ENCODE measurements at places on chromosomes 12 and 14. TPM values are rescaled to one million over a fixed set of nuclear protein-coding genes. Genes with fewer than 3 reads are reported as not detected.

CCDC175 gene
- total RNA-seq = not detected

GLT8D2 gene
- total RNA-seq = 0.54 TPM

- H3K36me3 ChIP-seq = peaks cover 10% of the 10 kb centered on the region
- no peak overlapping the region for H3K27ac ChIP-seq
- no peak for DNase-seq
- no peaks in the 10 kb centered on the region for H3K4me1 ChIP-seq
- no peak overlapping the region for H3K4me3 ChIP-seq
- no peaks in the 10 kb centered on the region for H3K27me3 ChIP-seq
Measured at GRCh38 chr12:124006085-124006845, 33.2 kb downstream of the ZNF664 start.

GRCh38 chr12:131226345-131227265 lies 272.9 kb downstream of the ADGRD1 start:
- H3K4me3 ChIP-seq = no peak overlapping the region
- no peak overlapping the region for H3K27ac ChIP-seq
- H3K27me3 ChIP-seq = no peaks in the 10 kb centered on the region
- no peaks in the 10 kb centered on the region for H3K36me3 ChIP-seq

DNA sequence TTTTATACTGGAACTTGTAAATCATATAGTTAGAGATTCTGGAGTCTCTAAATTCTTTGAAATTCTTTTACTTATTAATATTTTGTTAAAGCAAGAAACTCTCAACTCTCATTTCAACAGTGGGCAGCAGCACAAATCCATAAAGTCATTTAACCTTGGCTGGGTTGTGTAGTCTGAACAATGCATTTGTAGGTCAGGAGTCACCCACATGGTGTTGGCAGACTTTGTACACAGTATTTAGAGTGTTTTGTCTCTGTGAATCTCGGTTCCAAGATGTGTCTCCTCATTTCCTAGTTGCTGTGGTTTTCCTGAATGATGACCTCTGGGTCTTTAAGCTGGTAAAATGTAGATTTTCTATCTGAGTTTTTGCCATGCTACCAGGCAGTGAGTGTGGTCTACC lies 20.8 kb upstream of the STRAP start:
- DNase-seq = no peak
- H3K4me1 ChIP-seq = no peaks in the 10 kb centered on the region
- no peaks in the 10 kb centered on the region for H3K36me3 ChIP-seq

DNA sequence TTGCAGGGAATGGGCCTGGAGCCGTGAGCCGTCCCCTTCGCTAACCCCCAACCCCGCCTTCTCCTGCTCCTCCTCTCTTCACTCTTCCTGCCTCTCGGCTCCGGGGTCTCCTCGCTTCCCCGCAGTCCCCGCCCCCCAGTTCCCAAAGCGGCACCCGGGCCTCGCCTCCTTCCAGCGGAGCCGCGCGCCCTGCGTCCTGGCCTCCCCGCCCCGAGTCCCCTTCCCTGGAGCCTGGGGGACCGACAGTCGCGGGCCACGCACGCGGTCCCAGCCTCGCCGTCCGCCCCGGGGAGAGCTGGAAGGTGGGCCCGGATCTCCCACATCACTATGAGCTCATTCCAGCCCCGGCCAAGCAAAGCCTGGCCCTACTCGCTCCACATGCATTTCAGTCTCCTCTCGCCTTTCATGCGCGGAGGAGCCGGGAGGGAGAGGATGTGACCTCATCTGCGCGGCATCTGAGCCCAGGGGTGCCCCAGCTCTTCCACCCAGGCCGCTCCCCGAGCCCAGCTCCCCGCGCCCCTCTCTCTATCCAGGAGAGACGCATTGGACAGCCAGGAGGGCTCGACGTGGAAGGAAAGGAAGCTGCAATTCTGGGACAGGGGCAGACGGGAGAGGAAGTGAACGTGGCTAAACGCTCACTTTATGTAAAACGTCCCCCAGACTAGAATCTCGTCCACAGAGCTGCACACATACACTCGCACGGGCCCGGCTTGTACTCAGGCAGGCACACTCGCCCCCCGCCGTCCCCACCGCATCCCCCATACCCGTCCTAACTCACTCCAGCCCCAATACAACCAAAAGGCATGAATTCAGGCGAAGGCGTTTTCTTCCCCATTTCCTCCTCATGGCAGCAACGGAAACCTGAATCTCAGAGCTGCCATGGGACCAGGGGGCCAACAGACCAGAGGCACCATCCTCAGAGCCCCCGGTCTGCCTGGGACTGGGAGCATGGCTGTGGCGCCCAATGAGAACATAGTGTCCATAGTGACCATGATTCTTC lies 108.7 kb upstream of the CCND2 start:
- no peaks in the 10 kb centered on the region for H3K36me3 ChIP-seq
- no peak overlapping the region for H3K4me3 ChIP-seq
- no peak overlapping the region for H3K27ac ChIP-seq
- no peaks in the 10 kb centered on the region for H3K27me3 ChIP-seq
- no peaks in the 10 kb centered on the region for H3K4me1 ChIP-seq

Data from Panc1 (cell line).